ENCODE measurements at places on chromosomes 2 and 18.
A peak's percentile ranks its signal among the peaks of the same experiment; 100 is the strongest.

GRCh38 chr2:28972778-28973335 is 8.2 kb upstream of the TOGARAM2 start:
- no peak for DNase-seq

GRCh38 chr2:67936969-67937368 is 125.8 kb downstream of the C1D start:
- no peak for DNase-seq

DNA sequence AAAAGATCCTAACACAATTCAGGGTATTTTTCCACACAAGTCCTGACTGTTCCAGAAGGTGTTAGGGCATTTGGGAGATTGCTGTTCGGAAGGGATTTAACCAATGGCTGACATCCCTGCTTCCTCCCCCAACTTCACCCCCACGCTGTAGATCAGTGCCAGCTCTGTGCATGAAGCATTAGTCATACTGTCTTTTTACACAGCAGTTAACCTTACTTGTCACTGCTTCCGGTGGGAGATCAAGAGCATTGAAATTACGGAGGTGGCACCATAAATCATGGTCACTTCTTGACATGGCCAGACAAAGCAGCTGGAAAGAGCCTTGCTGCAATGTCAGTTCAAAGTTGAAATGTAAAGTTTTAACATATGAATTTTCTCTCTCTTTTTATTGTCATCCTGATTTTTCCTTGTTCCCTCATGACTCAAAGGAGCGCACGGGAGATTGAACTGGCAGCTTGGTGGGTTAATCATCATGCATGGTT is 70.2 kb downstream of the HRH4 start:
- no peak for DNase-seq

DNA sequence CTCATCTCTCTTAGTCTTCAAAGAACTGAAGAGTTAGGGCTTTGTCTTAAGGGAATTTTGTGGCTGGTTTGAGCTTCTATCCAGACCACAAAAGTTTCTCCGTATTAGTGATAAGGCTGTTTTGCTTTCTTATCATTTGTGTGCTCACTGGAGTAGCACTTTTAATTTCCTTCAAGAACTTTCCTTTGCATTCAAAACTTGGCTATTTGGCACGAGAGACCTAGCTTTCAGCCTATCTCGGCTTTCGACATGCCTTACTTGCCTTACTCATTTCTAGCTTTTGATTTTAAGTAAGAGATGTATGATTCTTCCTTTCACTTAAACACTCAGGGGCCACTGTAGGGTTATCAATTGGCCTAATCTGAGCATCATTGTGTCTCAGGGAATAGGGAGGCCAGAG is 29.9 kb downstream of the HDHD2 start:
- DNase-seq, result no peak

- DNase-seq, result no peak
Observed at GRCh38 chr2:52383541-52383940, 1351.6 kb upstream of the NRXN1 start.

DNA sequence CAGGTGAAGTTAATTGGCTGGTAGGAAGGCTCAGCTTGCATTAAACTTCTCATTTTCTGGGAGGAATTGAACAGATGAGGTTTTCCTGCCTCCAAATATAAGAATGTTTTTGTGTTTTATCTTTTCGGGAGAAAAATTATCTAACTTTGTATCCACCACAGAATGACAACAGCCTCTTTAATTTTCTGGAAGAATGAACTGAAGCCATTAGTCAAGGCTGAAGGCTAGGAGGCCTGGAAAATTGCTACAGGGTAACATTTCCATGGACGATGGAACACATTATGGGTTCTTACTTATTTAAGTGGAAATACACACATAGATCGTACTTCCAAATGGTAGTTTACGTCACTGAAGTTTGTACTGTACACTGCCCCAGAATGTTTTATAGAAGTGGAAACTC is 28.0 kb upstream of the ZNF236 start:
- DNase-seq, result no peak

- no peak for DNase-seq
Observed at GRCh38 chr2:240596080-240596460, 9.5 kb downstream of the CAPN10 start.

DNA sequence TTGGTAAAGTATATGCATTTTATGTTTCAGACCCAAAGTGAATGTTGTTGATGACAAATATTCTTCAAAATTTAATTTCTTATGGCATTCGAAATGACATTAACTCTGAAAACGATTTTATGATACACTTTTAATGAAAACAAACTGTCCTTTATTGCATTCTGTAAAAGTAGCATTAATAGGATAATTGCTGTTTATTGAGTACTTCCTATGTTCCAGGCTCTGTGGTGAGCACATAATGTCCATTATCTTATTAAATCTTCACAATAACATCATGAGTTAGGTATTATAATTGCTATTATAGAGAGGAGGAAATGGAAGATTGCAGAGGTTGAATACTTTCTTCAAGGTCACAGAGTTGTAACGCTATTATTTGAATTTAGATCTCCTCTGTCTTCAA is 638.0 kb downstream of the LRP1B start:
- no peak for DNase-seq

GRCh38 chr2:203835892-203836800 is 31.4 kb upstream of the CTLA4 start:
- DNase-seq, result no peak

DNA sequence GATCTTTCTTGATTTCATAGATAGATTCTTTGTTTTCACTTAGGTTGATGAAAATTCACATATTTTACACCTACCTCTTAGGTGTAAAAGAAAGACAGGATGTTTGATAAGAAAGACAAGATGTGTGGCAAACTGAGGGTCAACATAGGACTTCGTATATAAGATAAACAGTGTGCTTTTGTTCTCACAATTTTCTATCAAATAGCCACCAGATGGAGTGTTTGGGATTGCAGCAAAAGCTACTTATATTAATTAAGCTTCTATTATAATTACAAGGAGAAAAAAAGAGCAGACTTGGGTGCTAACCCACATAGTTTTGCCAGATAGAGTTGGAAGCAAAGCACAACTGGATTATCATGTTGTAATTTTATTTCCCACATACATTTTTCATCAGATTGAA is 232.9 kb downstream of the CDH7 start:
- no peak for DNase-seq

- DNase-seq, result no peak
Observed at GRCh38 chr2:173978447-173978846, 13.3 kb upstream of the SP3 start.

GRCh38 chr18:22447792-22448191 is 30.1 kb upstream of the CTAGE1 start:
- DNase-seq, result no peak

- DNase-seq, result no peak
Observed at GRCh38 chr18:69109686-69110085, 291.0 kb upstream of the DOK6 start.

DNA sequence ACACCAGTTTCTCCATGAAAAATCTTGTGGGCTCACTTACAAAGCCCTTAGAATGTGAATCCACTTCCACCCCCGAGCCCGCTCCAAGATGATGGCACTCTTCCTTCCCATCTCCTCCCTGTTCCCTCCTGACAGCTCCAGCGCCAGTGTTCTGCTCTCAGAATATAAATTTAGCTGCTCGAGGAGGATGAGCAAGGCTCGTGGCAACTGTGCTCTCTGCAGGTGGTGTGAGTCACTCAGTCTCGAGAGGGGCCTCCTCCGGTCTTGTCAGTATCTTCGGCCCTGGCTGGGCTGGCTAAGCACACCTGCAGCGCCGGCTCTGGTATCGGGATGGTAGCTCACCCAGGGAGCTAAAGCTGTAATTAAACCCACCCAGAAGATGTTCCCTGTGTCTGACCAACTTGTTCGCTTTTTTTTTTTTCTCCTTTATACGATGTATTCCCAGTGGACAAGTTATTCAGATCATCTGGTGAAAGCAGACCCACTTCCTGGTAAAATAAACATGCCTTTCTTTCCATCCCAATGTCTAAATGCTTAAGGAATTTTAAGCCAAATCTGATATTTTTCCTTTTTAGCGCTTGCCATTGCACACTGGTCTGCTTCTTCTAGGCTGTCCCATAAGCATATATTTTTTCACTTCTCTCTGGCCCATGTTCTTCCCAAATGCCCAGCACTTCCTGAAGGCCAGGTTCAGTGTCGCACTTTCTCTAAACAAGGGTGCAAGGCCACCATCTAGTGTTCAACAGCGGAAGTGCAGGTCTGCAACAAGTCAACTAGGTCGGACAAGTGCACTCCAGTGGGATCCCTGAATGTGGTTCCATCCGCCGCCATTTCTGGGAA is 31.4 kb upstream of the YPEL5 start:
- peak; percentile 35 for DNase-seq

GRCh38 chr2:239372835-239373234 is 28.0 kb downstream of the HDAC4 start:
- DNase-seq, result no peak

- DNase-seq, result no peak
Observed at GRCh38 chr2:85016446-85016845, 45.5 kb downstream of the KCMF1 start.

GRCh38 chr2:84971510-84972206 is 697 bp downstream of the KCMF1 start:
- DNase-seq, result peak; percentile 67

GRCh38 chr2:219207884-219208740 is 1.5 kb downstream of the ZFAND2B start:
- no peak for DNase-seq

DNA sequence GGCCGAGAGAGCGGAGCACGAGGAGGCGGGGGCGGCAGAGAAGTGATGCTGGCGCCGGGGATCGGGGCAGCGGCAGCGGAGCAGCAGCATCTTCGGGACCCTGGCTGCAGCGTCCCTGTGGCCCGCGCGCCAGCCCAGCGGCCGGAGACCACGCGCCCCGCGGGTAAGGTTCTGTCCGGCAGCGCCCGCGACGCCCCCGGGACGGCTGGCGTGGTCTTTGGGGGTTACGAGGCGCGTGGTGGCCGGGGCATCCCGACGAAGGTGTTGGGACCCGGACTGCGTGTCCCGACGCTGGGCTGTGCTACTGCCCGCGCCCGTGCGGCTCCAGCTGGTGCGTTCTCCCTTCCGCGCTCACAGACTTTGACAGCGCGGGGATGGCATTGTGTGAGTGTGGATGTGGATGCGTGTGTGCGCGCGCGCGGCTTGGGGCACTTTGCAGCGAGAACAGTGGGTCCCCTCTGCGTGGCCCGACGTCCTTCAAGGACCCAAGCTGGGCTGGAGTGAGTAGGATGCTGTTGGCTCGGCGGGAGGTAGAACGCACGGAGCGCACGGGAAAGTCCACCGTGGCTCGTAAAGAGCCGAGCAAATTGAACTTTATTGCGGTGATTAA is 405.0 kb downstream of the XIRP2 start:
- peak; percentile 52 for DNase-seq

GRCh38 chr2:120883607-120884440 is 148.2 kb downstream of the GLI2 start:
- no peak for DNase-seq

DNA sequence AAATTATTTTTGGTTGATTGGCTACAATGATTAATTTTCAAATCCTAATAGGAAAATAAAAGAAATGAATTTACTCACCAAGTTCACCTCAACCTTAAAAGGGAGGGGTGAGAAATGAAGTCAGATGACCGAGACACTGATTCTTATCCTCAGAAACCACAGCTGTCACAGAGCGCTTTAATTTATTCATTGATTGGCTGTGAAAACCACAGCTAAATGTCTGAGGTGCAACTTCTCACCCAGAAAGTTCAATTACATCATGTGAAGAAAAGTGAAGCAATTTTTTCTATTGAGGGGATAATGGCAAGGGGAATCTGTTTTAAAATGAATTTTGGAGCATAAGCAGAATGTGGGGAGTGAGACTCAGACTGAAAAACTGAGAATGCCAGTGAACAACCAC is 128.4 kb downstream of the RNF152 start:
- DNase-seq, result no peak

DNA sequence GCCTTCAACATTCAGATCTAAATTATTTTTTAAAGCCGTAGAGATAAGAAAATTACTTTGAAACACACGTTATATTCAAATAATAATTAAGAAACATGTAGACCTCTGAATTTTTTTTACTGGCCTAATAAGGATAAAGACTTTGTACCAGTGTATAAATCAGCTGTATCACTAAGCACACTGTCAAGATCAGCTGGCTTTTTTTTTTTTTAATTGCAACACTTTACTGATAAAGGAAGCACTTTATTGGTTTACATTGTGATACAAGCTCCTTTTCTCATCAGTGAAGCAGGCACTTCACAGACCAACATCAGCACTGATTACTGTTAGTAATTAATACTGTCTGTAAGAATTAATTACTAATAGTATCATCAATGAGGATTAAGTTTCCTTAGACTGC is 88.5 kb downstream of the RBBP8 start:
- DNase-seq, result no peak

- DNase-seq, result no peak
Observed at GRCh38 chr2:12504443-12504842, 212.3 kb upstream of the TRIB2 start.

DNA sequence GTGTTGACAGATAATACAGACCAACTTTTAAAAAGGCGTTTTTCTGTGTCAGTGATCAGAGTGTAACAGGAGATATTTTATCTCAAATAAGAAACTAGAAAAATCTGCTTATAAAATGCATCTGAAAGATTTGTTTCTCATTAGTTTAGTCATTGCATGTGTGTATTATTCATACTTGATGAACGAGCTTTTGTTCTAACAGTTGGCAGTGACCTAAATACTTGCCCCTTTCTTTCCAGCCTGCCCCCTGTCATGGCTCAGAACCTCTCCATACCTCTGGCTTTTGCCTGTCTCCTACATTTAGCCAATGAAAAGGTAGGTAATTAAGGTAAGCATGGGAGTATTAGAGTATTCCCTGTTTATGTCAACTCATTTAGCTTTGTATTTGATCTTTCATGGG is 33.6 kb downstream of the NCAPH start:
- DNase-seq, result no peak
